ENCODE measurements at places on chromosomes 1 and 21. TPM values are rescaled to one million over a fixed set of nuclear protein-coding genes. Genes with fewer than 3 reads are reported as not detected.

GRCh38 chr1:76607717-76608116 lies 259.6 kb upstream of the ST6GALNAC5 start:
- DNase-seq = no peak
- H3K36me3 ChIP-seq = no peaks in the 10 kb centered on the region
- no peaks in the 10 kb centered on the region for H3K4me1 ChIP-seq
- no peak overlapping the region for H3K27ac ChIP-seq
- no peaks in the 10 kb centered on the region for H3K27me3 ChIP-seq
- H3K4me3 ChIP-seq = no peak overlapping the region

GRCh38 chr1:60872426-60873054 lies 209.8 kb upstream of the NFIA start:
- H3K36me3 ChIP-seq = no peaks in the 10 kb centered on the region
- no peaks in the 10 kb centered on the region for H3K27me3 ChIP-seq
- no peaks in the 10 kb centered on the region for H3K4me1 ChIP-seq

- no peak overlapping the region for H3K4me3 ChIP-seq
- peaks cover 19% of the 10 kb centered on the region for H3K27me3 ChIP-seq
- no peak overlapping the region for H3K27ac ChIP-seq
- DNase-seq = peak; percentile 56
Observed at GRCh38 chr21:36741506-36741905, 42.6 kb downstream of the SIM2 start.

- H3K4me3 ChIP-seq = no peak overlapping the region
- H3K36me3 ChIP-seq = peaks cover 30% of the 10 kb centered on the region
- no peak for DNase-seq
- no peaks in the 10 kb centered on the region for H3K4me1 ChIP-seq
Observed at GRCh38 chr1:212879947-212880690, 22.0 kb downstream of the FLVCR1 start.

DNA sequence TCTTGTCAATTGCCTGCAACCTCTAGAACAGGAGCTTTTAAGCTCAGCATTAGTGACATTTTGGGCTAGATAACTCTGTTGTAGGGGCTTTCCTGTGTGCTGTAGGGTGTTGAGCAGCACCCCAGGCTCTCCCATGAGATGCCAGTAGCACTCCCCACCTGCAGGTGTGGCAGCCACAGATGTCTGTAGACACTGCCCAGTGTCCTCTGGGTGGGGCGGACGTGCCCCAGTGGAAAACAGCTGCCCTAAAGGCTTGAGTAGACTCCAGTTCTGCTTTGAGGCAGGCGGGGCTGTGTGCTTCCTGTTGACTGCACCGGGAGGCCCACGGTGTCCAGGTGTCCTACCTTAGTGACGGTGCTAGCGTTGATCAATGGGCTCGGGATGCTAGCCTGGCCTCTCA lies 16.9 kb upstream of the PWP2 start:
- peaks cover 14% of the 10 kb centered on the region for H3K4me1 ChIP-seq
- no peaks in the 10 kb centered on the region for H3K27me3 ChIP-seq
- peak; percentile 56 for DNase-seq
- no peak overlapping the region for H3K4me3 ChIP-seq

DNA sequence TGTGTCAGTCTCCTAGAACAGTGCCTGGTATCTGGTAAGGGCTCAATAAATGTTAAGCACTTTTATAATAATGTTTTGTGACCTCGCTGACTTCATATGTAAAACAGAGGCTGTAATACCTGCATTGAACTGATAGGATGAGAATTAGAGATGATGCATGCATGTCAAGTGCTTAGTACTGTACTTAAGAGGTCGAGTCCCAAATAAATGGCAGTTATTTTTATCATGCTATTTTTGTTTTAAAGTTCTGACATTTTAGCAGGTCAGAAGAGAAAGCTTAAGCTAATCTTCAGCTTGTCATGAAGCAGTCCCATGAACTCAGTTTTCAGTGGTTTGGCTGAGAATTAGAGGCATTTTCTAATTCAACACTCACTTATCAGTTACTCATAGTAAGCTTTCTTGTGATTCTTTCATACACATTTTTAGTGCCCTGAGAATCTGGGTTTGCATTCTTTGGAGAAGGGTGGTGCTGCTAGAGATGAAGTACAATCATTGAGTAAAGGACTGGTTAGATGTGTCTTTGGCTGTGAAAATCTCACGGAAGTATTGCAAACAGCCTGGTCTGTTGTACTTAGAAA lies 75.7 kb upstream of the RAVER2 start:
- H3K27ac ChIP-seq = no peak overlapping the region
- no peak overlapping the region for H3K4me3 ChIP-seq
- DNase-seq = no peak

Gene LRRC38
- 0.17 TPM for total RNA-seq

DNA sequence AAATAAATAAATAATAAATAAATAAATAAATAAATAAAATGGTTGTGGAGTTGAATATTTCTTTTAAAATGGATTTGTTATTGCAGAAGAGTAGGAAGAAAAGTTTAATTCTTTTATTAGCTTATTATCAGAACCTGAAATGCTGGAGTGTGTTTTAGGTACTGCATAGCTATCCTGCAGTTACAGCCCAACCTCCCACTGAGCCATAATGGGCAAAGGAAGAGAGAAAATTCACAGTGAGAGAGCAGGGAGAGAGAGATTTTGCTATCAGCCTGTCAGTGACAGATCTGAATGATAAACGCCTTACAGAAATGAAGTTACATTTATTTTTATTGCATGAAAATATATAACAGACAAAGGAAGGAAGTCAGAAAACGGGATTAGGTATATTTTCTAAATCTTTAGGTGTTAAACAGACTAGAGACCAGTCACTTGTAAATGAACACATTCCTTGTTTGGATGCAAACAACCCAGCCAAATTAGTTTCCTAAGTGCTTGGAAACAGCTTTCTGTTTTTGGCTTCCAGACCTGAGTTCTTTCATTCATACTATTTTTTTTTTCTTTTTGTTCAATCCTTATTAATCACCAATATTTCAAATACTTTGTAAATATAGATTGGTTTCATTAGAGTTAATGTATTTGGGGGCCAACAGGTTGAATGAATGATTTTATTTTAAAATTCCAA lies 425.3 kb downstream of the USP25 start:
- H3K36me3 ChIP-seq = no peaks in the 10 kb centered on the region
- H3K27ac ChIP-seq = no peak overlapping the region
- H3K27me3 ChIP-seq = no peaks in the 10 kb centered on the region
- no peaks in the 10 kb centered on the region for H3K4me1 ChIP-seq
- no peak overlapping the region for H3K4me3 ChIP-seq

DNA sequence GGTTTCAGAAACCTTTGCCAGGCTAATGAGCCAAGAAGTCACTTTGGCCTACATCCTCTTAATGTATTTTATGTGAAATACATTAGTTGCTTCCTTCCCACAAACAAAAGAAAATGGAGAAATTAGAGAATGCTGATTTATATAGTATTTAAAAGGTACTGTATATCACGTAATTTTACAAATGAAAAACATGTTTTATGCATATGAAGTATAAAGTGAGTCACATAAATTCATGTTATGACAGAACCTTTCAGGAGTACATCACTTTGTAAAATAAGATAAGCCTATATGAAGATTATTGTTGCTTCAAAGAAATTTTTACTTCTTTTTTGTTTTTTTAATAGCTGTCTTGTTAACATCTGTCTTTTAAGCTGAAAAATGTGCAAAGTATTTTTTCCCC lies 4.6 kb downstream of the DR1 start:
- no peak overlapping the region for H3K27ac ChIP-seq
- no peaks in the 10 kb centered on the region for H3K27me3 ChIP-seq
- peaks cover 40% of the 10 kb centered on the region for H3K4me1 ChIP-seq

- H3K27me3 ChIP-seq = no peaks in the 10 kb centered on the region
- no peaks in the 10 kb centered on the region for H3K36me3 ChIP-seq
- H3K4me1 ChIP-seq = no peaks in the 10 kb centered on the region
- H3K27ac ChIP-seq = no peak overlapping the region
- H3K4me3 ChIP-seq = no peak overlapping the region
Observed at GRCh38 chr1:2358651-2359640, 32.4 kb downstream of the MORN1 start.

DNA sequence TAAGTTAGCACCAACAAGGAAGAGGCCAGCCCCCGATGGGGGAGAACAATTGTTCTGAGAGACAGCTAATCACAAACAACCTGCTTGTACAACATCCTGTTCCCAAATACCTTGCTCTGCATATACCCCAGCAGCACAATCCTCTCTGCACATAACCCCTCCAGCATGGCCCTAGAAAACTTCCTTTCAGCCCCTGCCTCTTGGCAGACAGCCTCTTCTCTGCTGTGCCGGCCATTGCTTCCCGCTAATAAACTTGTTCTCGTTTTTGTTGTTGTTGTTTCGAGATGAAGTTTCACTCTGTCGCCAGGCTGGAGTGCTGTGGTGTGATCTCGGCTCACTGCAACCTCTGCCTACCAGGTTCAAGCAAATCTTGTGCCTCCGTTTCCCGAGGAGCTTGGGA lies 392.7 kb downstream of the SMYD3 start:
- H3K4me1 ChIP-seq = no peaks in the 10 kb centered on the region
- no peak for DNase-seq
- H3K27ac ChIP-seq = no peak overlapping the region
- no peak overlapping the region for H3K4me3 ChIP-seq

- H3K27ac ChIP-seq = peak within 1 kb of the TSS; percentile 75
- no peaks in the 10 kb centered on the region for H3K27me3 ChIP-seq
- H3K4me3 ChIP-seq = peak within 1 kb of the TSS; percentile 78
- H3K4me1 ChIP-seq = peaks cover 32% of the 10 kb centered on the region
Observed at GRCh38 chr1:36323636-36324352, at the start of gene EVA1B. TSS of gene EVA1B (minus strand) at chr1:36323645. CDS start at chr1:36323037, 608 bp downstream.

DNA sequence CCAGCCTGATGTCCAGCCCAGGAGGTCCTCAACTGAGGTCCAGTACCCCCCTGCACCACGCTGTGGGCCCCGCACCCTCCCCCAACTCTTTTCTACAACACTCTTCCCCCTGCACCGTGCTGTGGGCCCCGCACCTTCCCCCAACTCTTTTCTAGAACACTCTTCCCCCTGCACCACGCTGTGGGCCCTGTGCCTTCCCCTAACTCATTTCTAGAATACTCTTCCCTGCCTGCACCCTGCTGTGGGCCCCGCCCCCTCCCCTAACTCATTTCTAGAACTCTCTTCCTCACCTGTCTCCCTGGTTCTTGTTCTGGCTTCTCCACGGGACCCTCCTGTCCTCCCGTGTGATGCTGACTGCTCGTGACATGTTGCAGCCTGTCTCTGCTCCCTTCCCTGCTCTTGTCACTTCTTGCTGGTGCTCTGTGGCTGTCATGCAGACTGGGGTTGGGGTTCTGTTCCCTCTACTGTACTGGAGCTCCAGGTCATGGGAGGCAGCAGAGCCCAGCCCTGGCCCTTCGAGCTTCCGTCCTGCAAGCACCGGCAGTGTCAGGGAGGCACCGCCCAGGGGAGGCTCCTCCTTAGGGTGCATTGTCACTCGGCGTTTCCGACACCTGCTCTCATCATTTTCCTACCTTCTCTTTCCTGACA lies 160.1 kb upstream of the COL6A1 start:
- H3K4me3 ChIP-seq = no peak overlapping the region
- DNase-seq = no peak
- no peaks in the 10 kb centered on the region for H3K4me1 ChIP-seq
- no peak overlapping the region for H3K27ac ChIP-seq

Gene AGL
- total RNA-seq = 14.4 TPM

Gene KCTD3
- total RNA-seq = 26.9 TPM

- H3K27me3 ChIP-seq = no peaks in the 10 kb centered on the region
- H3K27ac ChIP-seq = no peak overlapping the region
- DNase-seq = no peak
- no peaks in the 10 kb centered on the region for H3K36me3 ChIP-seq
Observed at GRCh38 chr1:151846062-151846568, 6.5 kb upstream of the C2CD4D start.

- H3K27me3 ChIP-seq = no peaks in the 10 kb centered on the region
- peaks cover 8% of the 10 kb centered on the region for H3K4me1 ChIP-seq
- H3K27ac ChIP-seq = no peak overlapping the region
- no peaks in the 10 kb centered on the region for H3K36me3 ChIP-seq
- H3K4me3 ChIP-seq = no peak overlapping the region
- DNase-seq = no peak
Observed at GRCh38 chr21:29232530-29233255, 66.0 kb upstream of the BACH1 start.

- H3K4me1 ChIP-seq = peaks cover 40% of the 10 kb centered on the region
- no peaks in the 10 kb centered on the region for H3K36me3 ChIP-seq
- no peaks in the 10 kb centered on the region for H3K27me3 ChIP-seq
- no peak overlapping the region for H3K27ac ChIP-seq
- DNase-seq = no peak
Observed at GRCh38 chr1:203660931-203661484, 34.4 kb downstream of the ATP2B4 start.

DNA sequence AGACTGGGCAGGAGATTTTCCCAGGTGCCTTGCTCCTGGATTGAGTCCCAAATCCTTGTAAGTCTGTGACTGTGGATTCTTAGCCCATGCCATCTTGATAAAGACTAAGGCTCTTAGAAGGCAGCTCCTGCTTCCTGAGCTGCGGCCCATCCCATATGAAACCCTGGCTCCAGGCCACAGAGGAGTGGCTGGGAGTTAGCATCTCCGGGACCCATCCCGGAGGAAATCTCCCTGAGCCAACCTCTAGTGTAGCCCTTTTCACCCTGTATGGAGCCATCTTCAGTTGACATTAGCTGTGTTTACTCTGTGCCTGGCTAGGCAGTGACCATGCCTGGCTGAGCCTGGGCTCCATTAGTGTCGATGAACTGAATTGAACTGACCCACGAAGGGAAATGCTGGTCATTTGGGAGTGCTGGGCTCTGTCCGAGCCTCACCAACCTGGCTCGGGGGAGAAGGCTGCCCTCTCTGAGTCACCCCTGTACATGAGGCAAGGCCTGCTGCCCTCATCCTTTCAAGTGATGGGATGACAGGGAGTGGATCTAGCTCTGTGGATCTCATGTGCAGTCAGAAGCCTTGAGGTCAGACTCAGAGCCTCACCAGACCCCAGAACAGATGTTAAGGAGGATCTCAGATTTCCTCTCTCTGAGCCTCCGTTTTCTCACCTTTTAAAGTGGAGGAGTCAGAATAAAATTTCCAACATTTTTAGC lies 37.5 kb downstream of the LGR6 start:
- H3K4me3 ChIP-seq = no peak overlapping the region
- no peak overlapping the region for H3K27ac ChIP-seq
- DNase-seq = no peak
- H3K36me3 ChIP-seq = no peaks in the 10 kb centered on the region
- H3K4me1 ChIP-seq = no peaks in the 10 kb centered on the region

Gene USH2A
- not detected for total RNA-seq

- H3K27me3 ChIP-seq = no peaks in the 10 kb centered on the region
- H3K36me3 ChIP-seq = no peaks in the 10 kb centered on the region
- H3K4me3 ChIP-seq = no peak overlapping the region
- DNase-seq = no peak
- H3K27ac ChIP-seq = no peak overlapping the region
Observed at GRCh38 chr1:200336101-200336845, 73.6 kb downstream of the ZNF281 start.

DNA sequence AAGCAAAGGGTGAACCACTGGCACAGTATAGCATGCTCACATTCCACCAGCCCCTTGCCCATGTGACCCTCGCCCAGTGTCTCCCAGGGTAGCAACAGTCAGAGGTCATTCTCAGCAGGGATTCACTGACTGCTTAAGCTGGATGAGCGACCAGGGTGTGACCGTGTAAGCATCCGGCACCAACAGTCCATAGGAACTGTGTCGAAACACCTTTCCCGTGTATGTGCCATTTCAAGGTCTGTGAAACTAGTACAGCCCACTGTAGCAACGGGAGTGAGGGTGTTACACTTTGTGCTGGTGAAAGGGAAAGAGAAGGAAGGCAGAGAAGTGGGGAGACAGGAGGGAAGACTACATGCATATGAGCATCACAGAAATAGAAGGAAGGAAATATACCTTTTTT lies 10.8 kb downstream of the PIK3C2B start:
- H3K4me3 ChIP-seq = no peak overlapping the region
- peaks cover 45% of the 10 kb centered on the region for H3K4me1 ChIP-seq
- no peaks in the 10 kb centered on the region for H3K36me3 ChIP-seq
- no peak for DNase-seq
- no peaks in the 10 kb centered on the region for H3K27me3 ChIP-seq

Gene OR2T6
- total RNA-seq = not detected
